Mesothelial cell of epicardium (in vitro differentiated cells): ENCODE measurements at places on chromosomes 6 and 20.

DNA sequence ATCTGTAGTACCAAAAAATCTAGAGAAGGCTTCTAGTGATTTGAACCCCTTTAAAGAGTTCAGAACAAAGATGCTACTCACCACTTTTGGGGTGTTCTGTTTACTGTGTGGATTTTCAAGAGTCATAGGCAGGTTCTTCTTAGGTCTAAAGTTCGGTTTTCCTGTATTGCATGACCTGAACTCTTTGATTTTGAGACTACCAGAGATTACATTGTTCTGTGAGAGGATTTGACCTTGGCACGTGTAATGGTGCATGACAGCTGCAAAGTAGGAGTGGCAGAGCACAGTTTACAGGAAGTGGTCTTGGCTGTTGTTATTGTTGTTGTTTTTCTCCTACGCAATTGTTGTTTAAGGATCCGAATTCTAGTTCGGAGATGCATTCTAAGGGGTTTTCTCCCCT lies 592.7 kb downstream of the EPHA7 start:
- no peak for DNase-seq

GRCh38 chr6:41602864-41603608 lies 35.2 kb upstream of the MDFI start:
- peak; percentile 84 for DNase-seq

DNA sequence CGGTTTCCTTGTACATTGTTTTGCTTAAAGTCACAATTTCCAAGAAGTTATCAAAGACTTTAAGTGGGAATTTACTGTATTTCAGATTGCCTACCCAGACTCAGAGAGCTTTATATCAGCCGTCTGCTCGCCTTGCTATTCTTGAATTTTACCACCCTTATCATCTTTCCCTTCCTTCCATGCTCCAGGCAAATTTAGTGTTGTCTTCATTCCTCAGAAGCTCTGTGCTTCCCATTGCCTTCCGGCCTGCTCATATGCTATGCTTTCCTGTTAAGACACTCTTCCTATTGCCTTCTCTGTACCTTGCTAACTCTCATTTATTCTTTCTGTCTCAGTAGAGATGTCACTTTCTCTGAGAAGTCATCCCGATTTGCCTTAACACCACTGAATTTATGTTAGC lies 52.1 kb downstream of the CD2AP start:
- DNase-seq, result no peak

GRCh38 chr20:41447006-41447405 lies 80.4 kb upstream of the EMILIN3 start:
- DNase-seq, result no peak

GRCh38 chr6:32397252-32397920 lies 9.6 kb downstream of the BTNL2 start:
- no peak for DNase-seq

DNA sequence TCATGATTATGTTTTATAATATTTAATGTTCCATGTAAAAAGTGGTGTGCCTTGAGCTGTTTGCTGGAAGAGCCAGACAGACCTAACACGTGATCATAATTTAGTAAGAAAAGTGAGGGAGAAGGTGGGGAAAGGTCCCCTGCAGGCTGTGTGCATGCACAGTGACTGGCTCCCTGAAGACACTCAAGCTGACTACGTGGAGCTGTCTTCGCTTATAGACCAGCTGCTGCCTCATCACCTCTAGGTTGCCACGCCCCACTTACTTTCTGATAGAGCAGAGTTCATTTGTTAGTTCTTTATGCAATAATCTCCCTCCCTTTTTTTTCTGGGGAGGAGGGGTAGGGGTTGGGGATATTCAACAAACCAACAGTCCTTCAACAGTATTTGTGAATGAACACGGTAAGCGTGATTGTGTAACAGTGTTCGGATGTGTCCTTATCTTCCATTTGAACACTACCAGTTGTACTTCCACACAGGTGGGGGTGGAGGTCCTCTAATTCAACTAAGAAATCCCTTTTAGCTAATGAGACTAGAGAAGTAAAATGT lies 157.3 kb downstream of the BACH2 start:
- no peak for DNase-seq

DNA sequence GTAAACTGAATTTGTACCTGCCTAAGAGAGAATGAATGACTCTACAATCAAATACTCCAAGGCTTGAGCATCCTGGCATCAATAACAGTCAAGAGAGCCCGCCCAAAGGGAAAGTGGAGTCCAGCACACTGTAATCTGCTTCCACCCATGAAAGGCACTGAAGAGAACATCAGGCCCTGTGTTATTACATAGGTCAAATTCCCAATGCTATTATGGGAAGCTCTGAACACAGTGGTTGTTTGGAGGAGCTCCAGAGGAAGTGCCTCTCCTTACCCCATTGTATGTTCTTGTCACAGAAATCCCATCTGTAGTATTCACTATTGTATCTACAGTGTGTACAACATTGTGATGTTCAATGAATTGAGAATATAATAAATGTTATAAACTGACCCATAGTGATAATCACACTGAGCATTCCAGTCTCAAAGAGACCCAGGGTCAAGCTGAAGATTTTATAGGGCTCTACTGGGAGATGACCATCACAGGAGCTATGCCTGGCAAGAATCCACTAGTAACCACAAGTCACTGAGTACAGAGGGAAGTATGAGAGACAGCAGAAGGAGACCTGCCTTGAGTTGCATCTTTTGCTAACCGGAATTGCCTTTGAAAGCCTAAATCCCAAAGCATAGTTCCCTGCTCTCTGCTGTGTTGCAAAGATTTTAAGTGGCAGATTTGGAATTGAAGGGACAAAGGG lies 446.7 kb downstream of the GJA1 start:
- no peak for DNase-seq

DNA sequence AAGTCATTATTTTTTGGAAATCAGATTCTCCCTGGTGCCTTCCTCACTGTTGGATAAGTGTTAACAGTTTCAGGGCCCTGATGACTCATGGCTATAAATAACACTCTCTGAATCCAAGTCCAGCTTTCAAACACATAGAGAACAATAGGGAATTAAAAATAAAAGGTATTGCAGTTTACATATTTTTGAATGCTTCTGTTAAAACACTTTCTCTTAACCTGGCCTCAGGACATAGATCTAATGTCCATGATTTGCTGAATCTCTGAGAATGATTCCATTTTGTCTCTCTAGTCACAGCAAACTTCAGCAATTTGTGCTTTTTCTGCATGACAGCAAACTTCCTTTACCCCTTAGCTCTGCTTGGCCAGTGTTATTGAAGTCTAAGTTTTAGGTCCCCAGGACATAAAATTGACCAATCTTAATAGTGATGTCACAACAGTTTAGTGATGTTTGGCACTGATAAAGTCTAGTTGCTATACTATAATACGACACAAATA lies 1192.4 kb upstream of the CITED2 start:
- DNase-seq, result no peak

- no peak for DNase-seq
Observed at GRCh38 chr6:143283887-143284645, 166.4 kb downstream of the ADAT2 start.

DNA sequence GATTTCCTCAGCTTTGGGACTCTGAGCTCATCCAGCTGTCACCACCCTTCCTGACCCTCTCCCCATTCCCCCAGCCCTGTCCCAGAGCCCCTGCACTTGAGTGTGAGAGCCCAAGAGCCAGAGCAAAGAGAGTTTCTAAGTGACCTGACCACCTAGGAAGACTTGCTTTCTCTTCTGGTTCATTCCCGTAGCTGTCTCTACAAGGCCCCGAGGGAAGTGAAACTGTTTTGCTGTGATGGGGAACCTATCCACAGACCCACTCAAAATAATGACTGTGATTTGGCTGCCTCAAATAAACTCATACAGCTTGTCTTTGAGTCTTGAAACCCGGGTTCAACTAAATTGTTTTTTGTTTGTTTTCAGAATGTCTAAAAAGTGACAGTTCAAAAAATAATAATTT lies 74.6 kb upstream of the XRN2 start:
- no peak for DNase-seq

GRCh38 chr20:23132293-23132929 lies 46.3 kb upstream of the CD93 start:
- DNase-seq, result no peak

- DNase-seq, result no peak
Observed at GRCh38 chr20:35560105-35560511, 18.2 kb downstream of the ERGIC3 start.

- no peak for DNase-seq
Observed at GRCh38 chr20:24993337-24994185, 1.0 kb upstream of the APMAP start.

DNA sequence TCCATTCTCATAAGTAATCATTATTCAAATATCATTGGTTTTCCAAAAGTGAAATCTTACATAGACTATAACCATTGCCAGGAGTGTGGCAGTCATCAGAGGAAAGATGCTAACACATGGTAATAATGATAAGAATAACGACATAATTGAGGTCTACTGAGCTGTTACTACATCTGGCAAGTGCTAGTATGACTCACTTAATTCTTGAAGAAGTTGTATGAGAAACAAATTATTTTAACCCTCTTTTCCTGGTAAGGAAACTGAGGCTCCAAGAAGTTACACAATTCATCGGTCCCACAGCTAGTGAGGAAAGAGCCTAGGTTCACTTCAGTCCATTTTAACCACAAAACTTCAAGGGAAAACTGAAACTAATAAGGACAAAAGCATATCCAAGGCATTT lies 335.6 kb upstream of the BTBD3 start:
- no peak for DNase-seq

DNA sequence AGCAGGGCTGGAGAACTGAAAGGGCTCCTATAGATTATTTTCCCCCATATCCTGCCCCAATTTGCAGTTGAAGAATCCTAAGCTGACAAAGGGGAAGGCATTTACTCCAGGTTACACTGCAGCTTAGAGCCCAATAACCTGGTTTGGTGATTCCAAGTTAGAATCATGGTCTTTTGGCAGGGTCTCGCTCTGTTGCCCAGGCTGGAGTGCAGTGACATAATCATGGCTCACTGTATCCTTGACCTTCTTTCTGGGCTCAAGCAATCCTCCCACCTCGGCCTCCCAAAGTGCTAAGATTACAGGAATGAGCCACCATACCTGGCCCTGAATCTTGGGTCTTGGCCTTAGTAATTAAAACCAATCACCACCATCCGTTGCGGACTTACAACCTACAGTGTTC lies 1.0 kb upstream of the MMP9 start:
- DNase-seq, result no peak

DNA sequence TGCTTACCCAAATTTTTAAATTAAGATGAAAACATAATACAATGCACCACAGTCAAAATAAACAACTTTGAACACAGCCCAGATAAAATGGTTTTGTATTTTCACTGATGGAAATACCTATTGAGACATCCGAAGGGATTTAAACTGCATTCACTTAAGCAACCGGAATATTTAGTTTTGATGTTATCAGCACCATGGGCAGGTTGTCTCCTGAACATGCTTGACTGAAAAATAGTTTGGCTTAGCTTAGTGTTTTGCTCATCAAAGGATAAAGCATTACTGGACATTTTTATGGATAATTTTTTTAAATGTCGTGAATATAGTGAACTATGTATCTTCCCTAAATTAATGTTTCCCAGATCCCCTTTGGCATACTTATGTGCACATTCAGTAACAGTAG lies 177.5 kb downstream of the GJA1 start:
- no peak for DNase-seq

DNA sequence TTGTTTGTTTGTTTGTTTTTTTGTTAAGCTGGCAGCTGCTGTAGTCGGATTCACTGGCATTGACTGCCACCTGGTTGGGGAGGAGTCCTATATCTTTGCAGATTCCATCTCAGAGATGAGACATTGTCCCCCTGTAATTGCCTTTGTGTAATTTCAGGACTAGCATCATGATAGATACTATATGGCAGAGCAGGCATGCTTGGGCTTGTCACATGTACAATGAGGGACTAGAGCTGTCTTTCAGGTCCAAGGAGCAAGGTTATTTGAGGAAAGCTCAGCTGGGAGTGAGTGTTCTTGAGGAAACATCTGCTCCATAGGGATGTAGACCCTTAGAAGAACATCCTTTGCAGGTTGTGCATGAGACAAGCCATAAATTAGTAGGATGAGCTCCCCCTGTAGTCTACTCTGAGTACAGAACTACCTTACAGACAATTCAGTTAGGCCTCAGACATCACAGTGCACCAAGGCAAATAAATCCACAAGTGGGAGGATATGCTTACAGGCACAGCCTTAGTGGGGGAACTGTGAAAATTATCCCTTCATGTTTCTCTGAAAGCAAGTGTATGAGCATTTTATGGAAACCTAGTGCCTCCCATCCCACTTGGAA lies 62.1 kb downstream of the BMP2 start:
- DNase-seq, result no peak

DNA sequence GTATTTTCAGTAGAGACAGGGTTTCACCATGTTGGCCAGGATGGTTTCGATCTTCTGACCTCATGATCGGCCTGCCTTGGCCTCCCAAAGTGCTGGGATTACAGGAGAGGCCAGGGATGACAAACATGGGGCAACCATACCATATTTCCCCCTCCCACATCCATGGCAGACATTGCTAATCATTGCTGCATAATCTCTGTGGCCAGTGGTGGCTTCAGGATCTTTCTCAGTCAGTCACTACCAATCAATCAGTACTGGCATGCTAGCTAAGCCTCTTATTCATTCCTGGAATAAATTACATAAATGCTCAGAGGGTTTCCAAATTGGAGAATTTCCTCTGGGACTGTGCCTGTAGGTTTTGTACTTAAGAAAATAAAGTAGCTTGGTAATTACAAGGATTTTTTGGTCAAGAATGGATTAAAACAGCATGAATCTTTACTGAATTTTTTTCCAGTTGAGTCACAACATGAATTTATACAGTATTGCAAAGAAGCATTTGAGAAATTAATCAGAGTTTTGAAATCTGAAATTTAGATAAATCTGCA lies 138.1 kb downstream of the FNDC1 start:
- DNase-seq, result no peak

DNA sequence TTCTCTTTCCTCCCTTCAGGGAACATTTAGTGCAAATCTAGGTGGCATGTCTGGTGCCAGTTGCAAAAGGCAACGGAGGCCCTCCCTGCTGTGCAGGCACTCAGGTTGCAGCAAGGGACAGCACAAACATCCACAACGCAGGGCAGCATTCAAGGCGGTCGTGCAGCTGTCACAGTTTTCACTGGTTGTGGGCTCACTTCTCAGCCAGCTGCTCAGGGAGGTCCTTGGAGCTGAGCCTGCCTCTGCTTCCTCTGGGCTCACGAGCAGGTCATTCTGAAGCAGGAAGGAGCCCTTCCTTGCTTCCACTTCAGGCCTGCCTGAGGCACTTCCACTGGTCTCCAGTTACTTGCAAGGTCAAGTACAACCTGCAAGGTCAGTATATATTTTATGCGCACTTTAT lies 3.8 kb upstream of the NPEPL1 start:
- no peak for DNase-seq
